ENCODE measurements at places on chromosomes 16 and 17. TPM values are rescaled to one million over a fixed set of nuclear protein-coding genes. Genes with fewer than 3 reads are reported as not detected.

Gene GRAP
- 13.3 TPM for total RNA-seq

- DNase-seq: no peak
These were observed 12.7 kb downstream of the MAPT start for GRCh38 chr17:45906927-45907622.

DNA sequence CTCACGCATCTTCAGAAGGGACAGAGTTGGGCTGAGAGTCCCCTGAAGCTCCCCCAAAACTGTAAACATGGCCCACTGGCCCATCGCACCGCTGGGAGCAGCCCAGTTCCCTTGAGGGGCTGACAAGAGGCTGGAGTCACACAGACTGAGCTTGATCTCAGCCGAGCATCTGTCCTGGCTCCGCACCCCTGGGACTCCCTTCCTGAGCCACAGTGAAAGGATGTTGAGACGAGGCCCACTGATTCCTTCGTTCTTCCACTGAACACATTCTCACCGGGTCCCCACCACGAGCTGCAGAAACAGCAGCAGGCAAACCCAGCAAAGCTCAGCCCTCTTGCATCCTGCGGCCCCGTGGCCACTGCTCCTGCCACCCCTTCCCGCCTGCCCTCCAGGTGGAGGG, 145.9 kb upstream of the CIBAR2 start:
- DNase-seq: no peak

Gene C17orf58
- 24.9 TPM for total RNA-seq

DNA sequence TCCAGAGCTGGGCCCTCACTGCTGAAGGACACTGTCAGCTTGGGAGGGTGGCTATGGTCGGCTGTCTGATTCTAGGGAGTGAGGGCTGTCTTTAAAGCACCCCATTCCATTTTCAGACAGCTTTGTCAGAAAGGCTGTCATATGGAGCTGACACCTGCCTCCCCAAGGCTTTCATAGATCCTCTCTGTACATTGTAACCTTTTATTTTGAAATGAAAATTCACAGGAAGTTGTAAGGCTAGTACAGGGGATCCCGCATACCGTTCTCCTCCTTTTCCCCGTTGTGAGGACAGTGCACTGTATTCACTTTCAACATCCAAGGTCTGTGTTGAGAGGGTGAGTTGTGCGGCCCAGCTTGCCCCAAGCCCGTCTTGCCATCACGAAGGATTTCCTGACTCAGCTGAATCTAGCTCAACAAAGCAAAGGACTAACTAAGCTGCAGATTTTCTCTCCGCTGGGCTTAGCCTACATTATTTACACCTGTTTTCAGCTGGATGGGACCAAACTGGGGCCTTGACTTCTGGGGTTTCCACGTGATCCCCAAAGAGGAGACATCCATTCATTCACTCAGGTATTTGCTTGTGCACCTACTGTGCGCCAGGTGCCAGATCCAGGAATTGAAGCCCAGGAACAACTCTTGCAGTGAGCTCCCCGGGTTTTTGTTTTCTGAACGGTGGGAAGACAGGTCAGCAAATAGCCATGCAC, 5.2 kb upstream of the TMEM235 start:
- no peak for DNase-seq

DNA sequence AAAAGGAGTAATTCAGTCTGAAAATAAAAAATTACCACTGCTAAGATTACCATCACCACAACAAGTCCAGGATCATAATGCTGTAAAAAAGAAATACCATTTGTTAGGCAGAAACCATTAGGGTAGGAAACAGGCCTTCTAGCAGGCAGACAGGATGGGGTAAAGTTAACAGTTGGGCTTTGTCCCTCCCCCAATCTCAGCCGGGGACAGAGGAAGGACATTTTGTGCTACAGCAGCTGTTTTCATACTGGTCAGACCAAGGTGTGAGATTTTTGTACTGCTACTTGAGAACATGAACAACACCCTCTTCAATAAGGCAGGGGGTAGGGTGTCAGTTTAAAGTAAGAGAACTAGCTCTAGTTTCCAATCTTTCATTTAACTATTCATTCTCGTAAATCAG, 49.2 kb upstream of the ITGA2B start:
- no peak for DNase-seq

Gene ATXN7L3
- total RNA-seq: 125 TPM

- no peak for DNase-seq
These were observed 17.6 kb upstream of the SSTR5 start for GRCh38 chr16:1054660-1055556.

- DNase-seq: no peak
These were observed 37.7 kb upstream of the CCDC182 start for GRCh38 chr17:57782647-57783337.

DNA sequence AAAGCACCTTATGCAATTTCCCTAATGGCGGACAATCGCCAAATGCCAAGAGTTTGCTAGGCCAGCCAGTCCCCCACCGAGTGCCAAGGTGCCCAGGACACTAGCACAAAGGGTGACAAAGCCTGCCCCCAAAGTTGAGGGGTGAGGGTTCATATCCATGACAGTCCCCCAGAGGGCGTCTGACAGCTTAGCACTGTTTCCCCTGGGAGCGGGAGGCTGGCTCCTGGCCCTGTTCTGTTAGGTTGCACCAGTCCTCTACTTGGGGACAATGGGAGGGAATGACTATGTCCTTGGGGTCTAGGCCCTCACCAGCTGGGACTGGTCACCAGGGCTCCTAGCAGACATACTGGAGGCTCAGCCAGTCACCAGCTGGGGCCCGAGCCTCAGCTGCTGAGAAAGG, 66.9 kb downstream of the MYO18A start:
- no peak for DNase-seq

Gene NME4
- total RNA-seq: 57.2 TPM

All from activated T-helper 1 cell treated with anti-CD3 and anti-CD28 coated beads, Interleukin-12 subunit alpha, Interleukin-12 subunit beta, Interleukin-2, Interleukin-4 antibody, amounts not matched to agents 30 ng/mL and 10 ng/mL and 1 ng/mL, durations not matched to agents 14 hours and 24 hours and 36 hours (primary cell).